ENCODE measurements at places on chromosomes 6 and 20.
A peak's percentile ranks its signal among the peaks of the same experiment; 100 is the strongest.

- DNase-seq, result peak; percentile 32
Observed at GRCh38 chr6:21587961-21588480, 5.5 kb upstream of the SOX4 start.

DNA sequence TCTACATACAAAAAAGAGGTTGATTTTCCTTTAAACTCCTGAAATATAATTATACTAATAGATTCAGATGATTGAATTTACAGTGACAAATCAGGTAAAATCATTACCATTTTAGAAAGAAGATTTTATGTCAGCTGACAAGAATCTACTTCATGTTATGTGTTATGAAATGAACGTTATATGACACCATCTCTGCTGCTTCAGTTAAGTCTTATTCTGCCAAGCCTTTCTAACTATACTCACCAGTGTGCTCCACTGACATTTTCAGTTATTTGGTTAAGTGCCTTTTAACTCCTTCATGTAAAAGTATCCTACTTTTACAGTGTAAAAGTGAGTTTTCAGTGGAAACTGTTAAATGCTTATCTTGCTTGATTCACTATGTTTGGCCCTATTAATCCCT lies 80.4 kb downstream of the RWDD2A start:
- no peak for DNase-seq

- no peak for DNase-seq
Observed at GRCh38 chr20:38387953-38388352, 41.7 kb downstream of the LBP start.

DNA sequence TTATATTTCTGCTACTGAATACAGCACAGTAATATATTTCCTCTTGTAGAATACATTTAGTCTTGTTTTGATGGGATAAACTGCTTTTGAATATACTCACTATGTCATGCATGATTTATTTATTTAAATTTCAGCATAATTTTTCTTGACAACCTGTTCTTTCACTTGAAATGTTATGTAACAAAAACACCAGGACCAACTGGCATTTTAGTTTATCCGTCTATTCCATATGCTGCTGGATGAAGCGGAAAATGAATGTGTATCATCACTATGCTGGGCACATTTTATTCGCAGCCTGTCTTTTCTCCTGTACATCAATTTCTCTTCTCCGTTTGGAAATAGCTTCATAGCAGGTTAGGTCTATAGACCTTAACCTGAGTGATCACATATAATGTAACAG lies 206.8 kb upstream of the PLCB4 start:
- DNase-seq, result no peak

DNA sequence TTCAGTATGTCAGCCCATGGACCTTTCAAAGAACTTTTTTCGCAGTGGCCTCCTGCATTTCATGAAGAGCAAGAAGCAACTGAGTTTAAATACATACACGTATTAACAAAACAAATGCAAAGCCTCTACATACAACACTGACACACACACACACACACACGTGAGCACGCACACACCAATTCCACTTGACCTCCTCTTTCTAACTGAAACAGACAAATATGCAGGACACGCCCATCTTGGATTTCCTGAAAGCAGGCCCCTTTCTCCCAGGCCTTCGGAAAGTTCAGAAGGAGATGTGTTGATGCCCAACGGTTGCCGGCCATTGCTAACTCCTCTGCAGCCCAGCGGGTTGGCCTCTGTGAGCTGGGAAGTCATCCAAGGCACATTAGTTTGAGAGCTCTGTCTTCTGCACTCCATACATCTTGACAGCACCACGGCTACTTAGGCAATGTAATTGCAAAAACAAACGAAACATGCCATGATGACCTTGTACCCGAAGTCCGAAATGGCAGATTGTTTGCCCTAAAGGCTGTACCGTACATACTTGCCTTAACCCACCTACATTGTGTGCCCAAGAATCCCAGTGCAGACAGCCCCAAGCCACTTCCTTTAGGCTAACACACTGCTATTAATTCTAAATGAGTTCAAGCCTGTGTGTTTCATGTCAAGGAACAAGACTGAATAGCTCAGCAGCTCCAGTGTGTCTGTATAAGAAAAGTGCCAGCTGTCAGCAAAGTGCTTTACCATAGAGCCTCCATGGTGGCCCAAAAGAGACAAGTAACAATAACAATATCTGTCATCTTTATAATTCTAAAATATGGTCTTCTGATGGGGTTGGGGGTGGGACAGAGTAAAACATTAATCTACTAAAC lies 138.8 kb upstream of the RNF217 start:
- no peak for DNase-seq

DNA sequence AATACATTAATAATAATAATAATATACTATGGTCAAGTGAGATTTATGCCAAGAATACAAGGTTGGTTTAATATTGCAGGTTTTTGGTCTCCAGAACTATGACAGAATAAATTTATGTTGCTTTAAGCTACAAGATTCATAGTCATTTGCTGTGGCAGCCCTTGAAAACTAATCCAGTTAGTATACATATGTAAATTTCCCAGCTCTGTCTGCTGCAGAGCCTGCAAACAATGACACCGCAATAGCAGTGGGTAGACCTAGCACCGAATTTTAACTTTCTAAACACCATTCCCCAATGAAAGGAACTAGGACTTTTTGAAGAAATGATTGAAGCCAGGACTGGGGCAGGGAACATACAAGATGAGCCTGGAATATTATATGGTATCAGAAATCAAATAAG lies 647.7 kb upstream of the NRSN1 start:
- no peak for DNase-seq

- DNase-seq, result no peak
Observed at GRCh38 chr6:11604215-11604614, 66.7 kb downstream of the TMEM170B start.

GRCh38 chr20:51128198-51128597 lies 105.3 kb upstream of the KCNG1 start:
- peak; percentile 15 for DNase-seq

DNA sequence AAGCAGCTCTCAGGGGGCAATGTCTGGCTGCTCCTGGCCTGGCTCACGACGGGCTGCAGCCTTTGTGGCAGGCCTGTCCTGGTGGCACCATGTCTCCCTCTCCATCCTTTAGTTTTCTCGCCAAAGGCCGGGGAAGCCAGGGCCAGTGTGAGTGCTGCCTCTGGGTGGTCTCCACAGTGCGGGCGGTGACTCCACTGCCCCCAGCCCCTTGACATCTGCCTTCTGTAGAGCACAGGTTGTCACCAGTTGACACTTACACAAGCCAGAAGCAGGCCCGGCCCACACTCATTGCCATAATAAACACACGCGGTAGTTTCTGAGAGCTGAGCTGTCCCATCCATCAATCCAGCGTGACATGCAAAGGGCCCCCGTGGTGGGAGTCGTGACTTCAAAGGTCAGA lies 219.5 kb downstream of the TFAP2C start:
- DNase-seq, result no peak

Data from activated CD4-positive, alpha-beta T cell treated with anti-CD3 and anti-CD28 coated beads, Interleukin-2, amount 50 U/mL, for 48 hours (primary cell).